ENCODE measurements at places on chromosomes 7 and 10.

- no peak for DNase-seq
Measured at GRCh38 chr10:59126261-59126660, 50.2 kb upstream of the PHYHIPL start.

- DNase-seq = no peak
Measured at GRCh38 chr7:27170426-27171324, 3.4 kb downstream of the HOXA10 start.

- DNase-seq = no peak
Measured at GRCh38 chr7:16698200-16698905, 52.4 kb downstream of the BZW2 start.

- no peak for DNase-seq
Measured at GRCh38 chr7:37354656-37355131, 94.0 kb downstream of the ELMO1 start.

GRCh38 chr7:84085998-84086397, 108.6 kb downstream of the SEMA3A start:
- DNase-seq = no peak

- DNase-seq = no peak
Measured at GRCh38 chr10:73333202-73333601, 25.5 kb downstream of the CFAP70 start.

DNA sequence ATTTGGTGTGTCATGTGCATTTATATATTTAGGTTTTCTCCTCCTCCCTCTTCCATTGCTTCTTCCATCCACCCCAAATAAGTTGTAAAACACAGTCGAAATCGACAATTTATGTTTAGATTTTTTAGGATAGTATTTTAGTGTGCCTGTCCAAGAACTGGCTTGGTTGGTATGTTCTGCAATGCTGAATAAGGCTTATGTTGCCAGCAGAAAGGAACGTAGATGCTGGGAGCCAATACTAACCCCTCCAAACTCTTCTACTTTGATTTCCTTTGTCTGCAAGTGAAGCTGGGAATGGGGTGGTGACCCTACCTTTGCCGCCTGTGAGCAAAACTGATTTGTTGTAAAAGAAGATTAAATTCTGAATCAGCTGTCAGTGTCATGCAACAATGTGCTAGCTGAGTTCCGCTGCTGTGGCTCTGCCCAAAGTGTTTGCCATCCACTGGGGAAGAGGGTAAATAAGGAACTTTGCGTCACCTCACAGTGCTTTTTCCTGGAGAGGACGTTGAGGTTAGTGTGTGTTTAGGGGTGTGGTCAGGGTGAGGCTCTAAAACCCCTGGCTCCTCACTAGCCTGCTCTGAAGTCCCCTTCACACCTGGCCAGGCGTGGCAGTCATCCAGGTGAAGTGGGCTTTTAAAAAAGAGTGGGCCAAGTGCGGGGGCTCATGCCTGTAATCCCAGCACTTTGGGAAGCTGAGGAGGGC, 44.4 kb downstream of the TACC2 start:
- DNase-seq = no peak

DNA sequence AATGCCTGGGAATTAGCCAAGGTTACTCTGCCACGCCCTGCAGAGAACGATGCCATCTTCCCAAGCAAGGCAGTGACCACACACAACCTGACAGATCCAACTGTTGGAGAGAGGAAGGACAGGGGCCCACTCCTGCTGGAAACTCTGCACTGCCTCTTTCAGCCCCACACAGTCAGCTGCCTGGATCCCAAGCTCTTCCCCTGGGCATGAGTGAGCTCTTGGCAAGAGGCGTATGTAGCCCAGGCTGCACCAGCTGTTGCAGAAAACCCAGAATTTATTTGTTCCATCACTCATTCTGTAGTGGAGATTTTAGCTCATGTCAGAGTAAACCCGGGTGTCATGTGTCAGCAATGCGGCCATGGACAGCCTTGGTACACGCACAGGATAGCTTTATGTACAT, 135.1 kb upstream of the TRIM24 start:
- no peak for DNase-seq

Data from effector CD8-positive, alpha-beta T cell (primary cell).